ENCODE measurements at places on chromosomes 1 and 21.

GRCh38 chr1:178352790-178353416 lies 143.9 kb downstream of the CLEC20A start:
- DNase-seq = no peak

DNA sequence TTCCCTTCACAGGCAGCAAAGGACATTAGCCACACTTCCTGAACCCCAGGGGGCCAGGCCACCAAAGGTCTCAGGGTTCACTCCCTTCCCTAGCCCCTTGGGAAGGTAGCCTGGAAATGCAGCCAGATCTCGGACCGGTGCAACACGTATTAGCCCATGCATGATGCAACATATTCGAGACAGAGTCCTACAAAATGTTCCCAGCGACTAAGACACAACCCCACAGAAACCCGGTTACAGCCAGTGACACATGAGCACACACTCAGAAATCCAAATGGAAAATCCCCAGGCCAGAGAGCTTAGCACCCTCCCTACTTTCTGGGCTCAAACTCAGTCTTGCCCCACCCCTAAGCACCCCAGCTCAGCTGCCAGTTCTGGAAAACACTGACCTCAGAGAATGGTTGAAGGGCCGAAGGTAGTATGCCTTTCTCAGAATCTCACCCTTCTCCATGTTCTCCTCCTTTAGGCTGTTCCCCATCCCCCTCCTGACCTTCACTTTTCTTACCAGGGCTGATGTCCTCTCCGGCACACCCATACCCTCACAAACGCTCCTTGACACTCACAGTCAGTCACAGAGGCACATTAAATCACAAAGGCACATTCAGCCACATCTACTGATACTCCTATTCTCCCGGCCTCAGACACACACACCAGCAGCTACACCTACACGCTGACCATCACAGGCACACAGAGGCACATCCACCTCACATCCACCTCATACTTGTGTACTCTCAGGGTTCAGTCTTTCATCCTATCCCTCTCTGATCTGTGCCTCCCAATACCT lies at the start of gene TSPAN1:
TSPAN1 (plus strand) TSS at position 640 of the 784 bp plus-strand sequence. CDS start 6,021 bp downstream, outside the sequence.
- DNase-seq = no peak

DNA sequence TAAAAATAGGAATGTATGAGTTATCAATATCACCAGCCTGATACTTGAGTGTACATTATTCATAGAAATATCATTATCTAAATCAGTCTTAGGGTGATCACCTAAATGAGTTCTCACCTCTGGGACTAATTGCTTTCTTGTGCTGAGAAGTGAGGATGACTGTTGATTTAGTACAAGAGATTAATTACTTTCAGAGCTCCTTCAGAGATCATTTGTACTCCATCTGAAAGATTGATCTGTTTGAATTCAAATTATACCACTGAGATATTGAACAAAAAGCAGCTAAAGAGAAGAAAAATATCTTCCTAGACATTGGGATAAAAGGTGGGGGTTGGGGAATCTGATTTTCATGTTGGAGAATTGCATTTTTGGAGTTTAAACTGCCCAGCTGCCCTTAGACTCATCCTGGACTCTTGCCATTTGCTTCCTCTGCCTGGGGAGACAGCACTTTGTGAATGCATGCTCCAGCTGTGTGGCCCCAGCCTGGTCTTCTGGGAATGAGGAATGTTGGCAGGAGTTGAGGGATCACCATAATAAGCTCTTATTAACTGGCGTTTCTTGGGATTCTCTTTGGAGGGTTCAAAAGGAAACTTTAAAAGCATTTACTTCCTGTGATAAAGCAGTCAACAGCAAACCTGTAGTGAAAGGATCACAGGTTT lies 19.7 kb upstream of the PGBD2 start:
- DNase-seq = peak; percentile 32

GRCh38 chr1:38818175-38818976 lies 41.2 kb downstream of the RRAGC start:
- DNase-seq = no peak

GRCh38 chr1:202638019-202638700 lies 72.1 kb downstream of the SYT2 start:
- DNase-seq = peak; percentile 81

DNA sequence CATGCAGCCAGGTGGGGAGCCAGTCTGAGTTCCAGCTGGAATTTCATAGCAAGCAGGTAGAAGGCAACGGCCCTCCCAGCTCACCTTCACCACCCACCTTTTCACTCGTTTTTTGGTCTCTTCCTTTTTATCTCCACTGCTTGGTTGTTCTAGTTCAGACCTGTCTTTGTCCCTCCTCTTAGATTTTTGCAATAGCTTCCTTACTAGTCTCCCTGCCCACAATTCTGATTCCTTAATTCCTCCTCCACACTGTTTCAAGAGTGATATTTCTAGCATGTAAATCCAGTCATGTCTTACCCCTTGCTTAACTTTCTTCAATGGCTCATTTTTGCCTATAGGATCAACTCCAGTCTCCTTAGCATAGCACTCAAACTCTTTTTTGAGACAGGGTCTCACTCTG lies 119.6 kb downstream of the TMEM53 start:
- DNase-seq = no peak

DNA sequence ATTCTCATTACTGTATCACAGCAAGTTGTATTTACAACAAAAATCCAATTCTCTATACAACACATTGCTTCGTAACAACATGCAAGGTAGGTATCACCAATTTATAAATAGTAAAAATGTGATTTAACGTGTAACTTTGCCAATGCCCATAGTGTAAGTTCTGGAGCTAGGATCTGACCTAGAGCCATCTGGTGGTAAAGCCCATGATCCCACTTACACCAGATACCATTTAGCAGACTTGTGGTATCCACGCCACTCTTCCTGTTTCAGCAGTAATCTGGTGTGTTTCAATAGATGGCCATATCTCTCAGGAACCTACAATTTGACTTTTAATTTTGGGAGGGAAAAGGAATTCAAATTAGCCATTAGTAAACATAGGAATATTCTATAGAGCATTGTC lies 10.2 kb downstream of the SETSIP start:
- no peak for DNase-seq

DNA sequence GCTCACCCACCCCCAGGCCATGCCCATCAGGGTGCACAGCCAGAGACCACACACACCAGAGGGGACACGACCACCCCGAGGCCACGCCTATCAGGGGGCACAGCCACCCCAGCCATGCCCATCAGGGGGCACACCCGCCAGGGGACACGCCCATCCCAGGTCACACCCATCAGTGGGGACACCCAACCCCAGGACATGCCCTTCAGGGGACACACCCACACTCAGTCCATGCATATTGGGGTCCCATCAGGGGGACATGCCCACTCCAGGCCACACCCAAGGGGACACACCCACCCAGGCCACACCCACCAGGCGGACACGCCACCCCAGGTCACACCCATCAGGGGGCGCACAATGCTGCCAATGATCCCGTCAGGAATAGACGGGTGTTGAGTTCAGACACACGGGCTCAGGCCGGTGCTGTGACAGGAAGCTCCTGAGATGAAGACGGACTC lies 20.7 kb downstream of the MCM3AP start:
- DNase-seq = no peak

GRCh38 chr1:218787826-218788225 lies 385.9 kb upstream of the LYPLAL1 start:
- DNase-seq = no peak

- peak; percentile 37 for DNase-seq
Measured at GRCh38 chr1:226325178-226325577, 16.2 kb upstream of the LIN9 start.

GRCh38 chr21:42777064-42777756 lies 102.1 kb downstream of the WDR4 start:
- DNase-seq = no peak
